ENCODE measurements at places on chromosomes 4 and X. TPM values are rescaled to one million over a fixed set of nuclear protein-coding genes. Genes with fewer than 3 reads are reported as not detected.

The RAB28 gene
- 31.4 TPM for total RNA-seq

The PLK4 gene
- total RNA-seq: 11.7 TPM

The ZMAT1 gene
- 7.5 TPM for total RNA-seq

The PPP4R3C gene
- not detected for total RNA-seq

The NAP1L5 gene
- total RNA-seq: 36.2 TPM

The NEIL3 gene
- 3.7 TPM for total RNA-seq

The NOX1 gene
- total RNA-seq: not detected

The CRMP1 gene
- 555 TPM for total RNA-seq

The TMEM150C gene
- total RNA-seq: 90.0 TPM

The CT45A3 gene
- not detected for total RNA-seq

Data from occipital lobe (tissue), 3 donors.